ENCODE measurements at places on chromosomes 2 and 18. TPM values are rescaled to one million over a fixed set of nuclear protein-coding genes. Genes with fewer than 3 reads are reported as not detected.

DNA sequence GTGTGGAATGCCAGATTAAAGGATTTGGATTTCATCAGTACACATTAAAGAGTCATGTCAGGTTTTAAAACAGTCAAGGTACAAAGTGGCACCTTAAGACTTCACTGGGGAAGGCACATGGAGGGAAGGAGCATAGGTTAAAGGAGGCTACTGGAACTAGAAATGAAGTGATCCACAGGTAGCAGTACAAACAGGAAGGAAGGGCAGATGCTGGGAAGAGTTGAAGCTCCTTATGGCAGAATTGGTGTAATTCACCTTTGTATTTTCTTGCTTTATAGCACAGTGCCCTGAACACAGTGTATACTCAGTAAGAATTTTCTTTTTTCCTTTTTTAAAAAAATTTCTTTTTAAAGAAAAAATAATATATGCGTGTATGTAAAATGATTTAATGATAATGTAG, 177.1 kb downstream of the BABAM2 start:
- no peaks in the 10 kb centered on the region for H3K36me3 ChIP-seq
- no peak overlapping the region for H3K4me3 ChIP-seq
- H3K27ac ChIP-seq: no peak overlapping the region

DNA sequence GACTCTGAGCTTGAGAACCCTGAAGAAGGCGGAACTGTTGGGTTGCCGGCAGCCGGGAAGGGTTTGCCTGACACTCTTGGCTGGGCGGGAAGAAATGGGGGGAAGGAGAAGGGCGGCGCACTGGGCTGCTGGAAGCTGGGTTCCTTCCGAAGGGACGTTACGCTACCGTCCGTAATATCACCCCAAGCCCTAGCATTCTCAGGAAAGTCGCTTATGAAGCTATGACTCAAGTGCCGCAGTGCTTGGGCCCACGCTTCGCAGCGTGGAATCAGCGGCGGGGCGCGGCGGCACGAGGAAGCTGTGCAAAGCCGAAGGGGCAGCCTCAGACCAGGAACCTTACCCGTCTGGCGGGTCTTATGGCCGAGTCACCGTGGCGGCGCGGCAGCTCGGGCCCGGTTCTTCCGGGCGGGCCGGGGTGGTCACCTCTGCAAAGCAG, 50.2 kb upstream of the SIGLEC15 start:
- no peaks in the 10 kb centered on the region for H3K36me3 ChIP-seq
- DNase-seq: peak; percentile 80
- H3K27me3 ChIP-seq: peaks cover 10% of the 10 kb centered on the region

DNA sequence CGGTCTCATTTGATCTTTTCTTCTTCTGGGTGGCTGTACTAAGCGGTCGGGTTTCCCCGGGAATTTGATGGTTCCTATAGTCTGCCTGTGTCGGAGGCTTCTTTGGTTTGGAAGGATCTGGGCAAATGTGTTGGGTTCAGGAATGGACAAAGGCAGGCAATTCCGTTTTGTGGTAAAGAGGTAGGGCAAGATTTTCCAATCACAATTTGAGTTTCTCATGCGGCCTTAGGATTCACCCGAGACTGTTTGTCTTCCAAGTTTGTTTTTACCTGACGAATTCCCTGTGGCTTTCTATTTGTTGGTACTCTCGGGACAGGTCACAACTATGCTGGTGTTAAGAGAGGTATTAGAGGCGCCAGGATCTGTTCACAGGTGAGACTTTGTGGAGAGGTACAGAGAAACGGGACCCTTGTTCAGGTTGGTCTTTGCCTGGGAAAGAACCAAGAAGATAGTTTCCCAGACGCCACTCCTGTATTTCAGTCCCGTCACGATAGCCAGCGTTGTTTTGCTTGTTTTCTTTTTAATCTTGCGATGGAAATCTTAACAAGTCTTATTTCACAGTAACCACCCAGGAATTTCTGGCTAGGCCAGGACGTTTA, 3.0 kb downstream of the SP5 start:
- no peaks in the 10 kb centered on the region for H3K4me1 ChIP-seq
- no peak for DNase-seq
- H3K27ac ChIP-seq: no peak overlapping the region
- H3K27me3 ChIP-seq: peaks cover 16% of the 10 kb centered on the region
- H3K4me3 ChIP-seq: no peak overlapping the region

GRCh38 chr2:1082456-1083205, 132.0 kb downstream of the SNTG2 start:
- no peaks in the 10 kb centered on the region for H3K27me3 ChIP-seq
- H3K36me3 ChIP-seq: no peaks in the 10 kb centered on the region
- H3K4me3 ChIP-seq: no peak overlapping the region
- H3K4me1 ChIP-seq: no peaks in the 10 kb centered on the region
- H3K27ac ChIP-seq: no peak overlapping the region

DNA sequence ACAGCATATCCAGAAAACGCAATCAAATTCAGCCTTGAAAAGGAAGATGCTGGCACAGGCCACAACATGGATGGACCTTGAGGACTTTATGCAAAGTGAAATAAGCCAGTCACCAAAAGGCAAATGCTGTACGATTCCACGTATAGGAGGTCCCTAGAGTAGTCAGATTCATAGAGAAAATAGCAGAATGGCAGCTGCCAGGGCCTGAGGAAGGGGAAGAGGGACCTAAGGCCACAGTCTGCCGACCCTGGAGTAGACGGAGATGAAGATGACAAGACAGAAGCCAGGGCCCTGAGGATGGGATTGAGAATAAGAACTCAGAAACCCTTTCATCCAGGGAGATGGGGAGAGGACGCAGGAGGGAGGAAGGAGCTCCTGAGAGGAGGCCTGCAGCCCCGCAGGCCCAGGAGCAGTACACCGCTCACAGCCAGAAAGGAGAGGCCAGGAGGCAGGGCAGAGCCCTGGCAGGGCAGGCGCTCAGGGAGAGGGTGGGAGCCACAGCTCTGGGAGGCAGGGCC, 8.1 kb upstream of the MTERF4 start:
- no peaks in the 10 kb centered on the region for H3K27me3 ChIP-seq
- H3K4me1 ChIP-seq: no peaks in the 10 kb centered on the region
- H3K27ac ChIP-seq: no peak overlapping the region

The RAB10 gene
- total RNA-seq: 147 TPM

The ANKAR gene
- 5.1 TPM for total RNA-seq
